DMS53 (cell line): ENCODE measurements at places on chromosomes 2 and 18.

DNA sequence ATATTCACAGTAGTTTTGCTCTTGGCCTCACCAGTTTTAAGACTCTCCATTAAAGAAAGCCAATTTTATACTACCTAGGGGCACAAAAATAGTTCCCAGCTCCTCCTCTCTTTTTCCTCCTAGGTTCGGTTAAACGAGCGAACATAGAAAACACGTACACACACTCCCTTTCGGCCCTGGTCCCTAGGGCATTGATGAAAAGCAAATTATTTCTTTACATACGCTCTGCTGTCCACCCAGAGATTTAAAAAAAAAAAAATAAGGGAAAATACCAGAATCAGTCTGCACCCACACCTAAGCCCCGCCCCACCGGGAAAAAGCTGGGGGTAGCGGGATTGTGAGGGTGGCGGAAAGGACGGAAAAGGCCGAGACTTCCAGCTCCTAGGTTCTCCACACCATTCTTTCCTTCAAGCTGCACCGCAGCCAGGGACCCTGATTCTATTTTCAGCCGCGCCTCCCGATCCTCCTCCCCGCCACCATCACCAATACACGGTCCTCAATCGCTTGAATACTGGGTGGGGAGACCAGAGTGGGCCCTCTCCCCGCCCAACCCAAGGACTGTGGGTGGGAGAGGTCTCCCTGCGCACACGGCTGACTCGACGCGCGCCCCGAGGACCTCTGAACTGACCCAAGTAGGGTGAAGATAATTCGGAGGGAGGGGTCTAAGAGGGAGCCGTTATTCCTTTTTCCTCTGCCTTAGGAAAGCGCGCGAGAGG lies 769 bp downstream of the ATF2 start:
- peak; percentile 72 for DNase-seq

- DNase-seq, result no peak
Observed at GRCh38 chr18:5422626-5423025, 121.2 kb downstream of the EPB41L3 start.

GRCh38 chr2:172887280-172887679 lies 151.6 kb downstream of the RAPGEF4 start:
- DNase-seq, result no peak

GRCh38 chr2:7165736-7166135 lies 248.5 kb downstream of the RNF144A start:
- no peak for DNase-seq

GRCh38 chr2:96636551-96637171 lies 1.5 kb downstream of the KANSL3 start:
- DNase-seq, result no peak

- peak; percentile 83 for DNase-seq
Observed at GRCh38 chr2:28639836-28640235, 111.8 kb upstream of the PPP1CB start.

DNA sequence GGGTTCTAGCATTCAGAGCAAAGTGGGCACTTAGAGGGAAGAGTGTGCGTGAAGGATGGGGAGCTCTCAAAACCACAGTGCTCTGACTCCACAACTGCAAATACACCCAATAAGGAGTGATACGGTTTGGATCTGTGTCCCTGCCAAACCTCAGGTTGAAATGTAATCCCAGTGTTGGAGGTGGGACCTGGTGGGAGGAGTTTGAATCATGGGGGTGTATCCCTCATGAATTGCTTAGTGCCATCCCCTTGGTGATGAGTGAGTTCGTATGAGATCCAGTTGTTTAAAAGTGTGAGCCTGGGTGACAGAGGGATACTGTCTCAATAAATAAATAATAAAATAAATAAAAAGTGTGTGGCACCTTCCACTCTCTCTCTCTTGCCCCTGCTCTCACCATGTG lies 50.3 kb upstream of the CCDC85A start:
- no peak for DNase-seq

GRCh38 chr2:126187668-126188067 lies 468.3 kb upstream of the GYPC start:
- DNase-seq, result no peak

- DNase-seq, result no peak
Observed at GRCh38 chr2:14565666-14566065, 66.9 kb upstream of the LRATD1 start.

DNA sequence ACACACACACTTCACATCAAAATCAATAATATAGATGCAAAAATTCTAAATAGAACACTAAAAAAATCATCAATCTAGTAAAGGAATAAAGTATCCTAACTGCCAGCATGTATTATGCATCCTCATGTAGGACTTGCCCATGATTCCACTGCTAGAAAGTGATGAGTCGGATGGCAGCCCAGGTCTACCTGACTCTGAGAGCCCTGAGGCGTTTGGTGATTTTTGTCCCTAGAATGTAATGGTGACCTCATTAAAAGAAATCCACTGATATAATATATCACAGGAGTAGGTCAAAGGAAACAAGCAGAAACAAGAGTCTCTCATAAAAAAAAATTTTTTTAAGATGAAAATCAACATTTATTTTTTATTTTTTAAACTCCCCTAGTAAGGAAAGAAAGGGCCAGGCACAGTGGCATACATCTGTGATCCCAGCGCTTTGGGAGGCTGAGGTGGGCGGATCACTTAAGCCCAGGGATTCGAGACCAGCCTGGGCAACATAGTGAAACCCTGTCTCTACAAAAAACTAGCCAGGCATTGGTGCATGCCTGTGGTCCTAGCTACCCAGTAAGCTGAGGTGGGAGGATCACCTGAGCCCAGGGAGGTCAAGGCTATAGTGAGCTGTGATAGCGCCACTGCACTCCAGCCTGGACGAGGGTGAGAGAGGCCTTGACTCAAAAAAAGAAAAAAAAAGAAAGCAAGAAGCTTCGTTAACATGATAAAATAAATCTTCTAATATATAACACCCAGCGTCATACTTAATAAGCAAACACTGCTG lies 24.4 kb upstream of the ACTG2 start:
- no peak for DNase-seq

DNA sequence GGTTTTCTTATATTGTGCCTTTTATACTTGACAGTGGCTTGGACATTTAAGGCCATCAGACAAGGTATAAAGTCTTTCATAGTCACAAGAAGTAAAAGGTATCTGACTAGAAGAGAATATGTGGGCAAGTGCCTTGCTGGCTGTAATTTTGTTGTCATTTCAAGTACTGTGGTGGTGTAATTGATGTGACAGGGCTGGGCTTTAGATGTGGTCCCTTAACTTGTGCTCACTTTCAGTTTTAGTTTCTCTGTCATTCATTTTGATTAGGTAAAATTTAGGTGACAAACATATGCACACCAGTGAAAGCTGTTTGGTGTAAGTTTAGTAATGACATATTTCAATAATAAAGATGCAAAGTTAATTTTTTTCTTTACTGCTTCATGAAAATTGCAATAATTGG lies 31.2 kb upstream of the TBR1 start:
- DNase-seq, result no peak

- no peak for DNase-seq
Observed at GRCh38 chr18:57205641-57206040, 58.8 kb downstream of the BOD1L2 start.

DNA sequence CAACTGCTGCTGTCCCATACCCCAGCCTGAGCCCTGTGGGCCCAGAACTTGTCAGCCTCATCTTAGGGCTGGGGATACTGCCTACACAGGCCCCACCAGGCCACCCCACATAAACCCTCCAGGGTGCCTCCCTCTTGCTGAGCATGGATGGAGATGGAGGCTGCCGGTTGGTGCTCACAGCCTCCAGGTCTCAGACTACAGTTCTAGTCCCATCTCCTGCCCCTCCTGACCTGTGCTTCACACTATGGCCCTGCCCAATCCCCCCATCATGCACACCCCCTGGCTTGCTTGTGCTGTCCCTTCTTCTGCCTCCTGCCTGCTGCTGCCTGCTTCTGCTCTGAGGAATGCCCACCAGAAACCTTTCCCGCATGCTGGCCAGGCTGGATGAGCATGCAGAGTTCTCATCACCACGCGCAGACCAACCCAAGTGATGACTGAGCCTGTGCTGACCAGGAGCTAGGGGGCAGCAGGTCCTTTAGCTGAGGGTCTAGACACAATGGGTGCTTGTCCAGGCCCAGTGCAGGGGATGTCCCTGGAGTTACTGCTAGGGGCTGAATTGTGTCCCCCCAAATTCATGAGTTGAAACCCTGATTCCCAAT lies 138.4 kb upstream of the HS6ST1 start:
- DNase-seq, result no peak

DNA sequence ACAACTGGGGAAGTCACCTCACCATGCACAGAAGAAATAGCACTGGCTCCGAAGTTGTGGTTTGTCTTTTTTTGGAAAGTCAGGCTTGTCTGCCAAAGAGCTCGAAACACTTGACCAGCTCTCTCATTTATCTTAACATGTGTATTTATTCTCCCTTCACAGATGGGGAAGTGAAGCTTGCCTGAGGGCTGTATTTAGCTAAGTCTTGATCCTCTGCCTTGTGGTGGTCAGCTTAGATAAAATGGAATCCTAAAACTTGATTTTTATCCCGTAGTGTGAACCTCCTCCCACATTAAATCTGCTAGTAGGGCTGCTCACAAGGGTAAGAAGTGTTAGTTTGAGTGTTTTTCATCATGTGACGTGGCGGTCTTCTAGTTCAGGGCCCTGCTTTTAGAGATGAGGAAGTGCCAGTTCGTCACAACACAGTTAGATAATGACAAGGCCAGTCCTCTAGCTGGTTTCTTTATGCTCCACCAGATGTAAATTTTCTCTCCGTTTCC lies 89.7 kb downstream of the TMEM247 start:
- no peak for DNase-seq

- DNase-seq, result no peak
Observed at GRCh38 chr2:45932278-45932975, 281.0 kb downstream of the PRKCE start.

GRCh38 chr18:67845035-67845434 lies 328.5 kb upstream of the DSEL start:
- peak; percentile 49 for DNase-seq

GRCh38 chr2:115163572-115163971 lies 721.1 kb downstream of the DPP10 start:
- peak; percentile 78 for DNase-seq

GRCh38 chr2:237060534-237061312 lies 25.0 kb upstream of the COPS8 start:
- peak; percentile 88 for DNase-seq

GRCh38 chr2:121489911-121490583 lies 40.6 kb upstream of the RNU4ATAC start:
- DNase-seq, result peak; percentile 9

DNA sequence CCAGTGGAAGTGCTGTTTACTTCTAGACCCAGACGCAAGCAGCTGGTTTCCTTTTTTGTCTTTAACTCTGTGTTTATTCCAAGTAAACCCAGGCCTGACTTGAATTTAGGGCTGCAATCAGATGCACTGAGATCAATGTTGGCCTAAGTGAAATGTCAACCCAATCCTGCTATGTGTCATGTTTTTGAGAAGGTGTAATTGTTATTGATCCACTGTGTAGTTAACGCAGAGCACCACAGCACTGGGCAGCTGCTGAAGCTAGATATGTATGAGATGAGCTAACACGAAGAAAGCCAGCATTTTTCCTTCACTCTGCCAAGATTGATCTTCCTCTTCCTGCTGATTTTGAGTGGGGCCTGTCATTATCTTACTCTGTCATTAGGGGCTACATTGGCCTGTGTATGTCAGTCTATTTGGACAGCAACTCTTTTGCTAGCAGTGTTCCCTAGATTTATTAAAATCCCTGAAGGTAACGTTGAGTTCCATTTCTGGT lies 18.9 kb upstream of the DLX1 start:
- DNase-seq, result no peak

- no peak for DNase-seq
Observed at GRCh38 chr2:30883822-30884221, 76.6 kb upstream of the CAPN13 start.

DNA sequence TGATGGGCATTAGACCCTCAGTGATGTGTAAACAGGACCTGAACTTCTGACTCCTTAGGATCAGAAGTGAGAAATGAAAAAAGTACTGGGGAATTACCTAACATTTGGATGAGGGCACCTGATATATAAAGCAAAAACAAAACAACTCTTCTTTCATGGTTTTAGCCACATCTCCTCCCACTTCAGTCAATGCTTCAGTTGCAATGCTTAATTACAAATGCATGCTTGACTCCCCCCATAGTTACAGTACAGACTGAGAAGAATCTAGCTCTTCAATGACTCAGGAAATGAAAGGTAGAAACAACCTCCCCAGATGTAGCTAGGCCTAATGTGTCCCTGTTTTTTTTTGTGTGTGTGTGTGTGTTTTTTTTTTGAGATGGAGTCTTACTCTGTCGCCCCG lies 276.8 kb upstream of the POU3F3 start:
- DNase-seq, result no peak

GRCh38 chr2:220687231-220687843 lies 884.8 kb downstream of the EPHA4 start:
- DNase-seq, result peak; percentile 71

DNA sequence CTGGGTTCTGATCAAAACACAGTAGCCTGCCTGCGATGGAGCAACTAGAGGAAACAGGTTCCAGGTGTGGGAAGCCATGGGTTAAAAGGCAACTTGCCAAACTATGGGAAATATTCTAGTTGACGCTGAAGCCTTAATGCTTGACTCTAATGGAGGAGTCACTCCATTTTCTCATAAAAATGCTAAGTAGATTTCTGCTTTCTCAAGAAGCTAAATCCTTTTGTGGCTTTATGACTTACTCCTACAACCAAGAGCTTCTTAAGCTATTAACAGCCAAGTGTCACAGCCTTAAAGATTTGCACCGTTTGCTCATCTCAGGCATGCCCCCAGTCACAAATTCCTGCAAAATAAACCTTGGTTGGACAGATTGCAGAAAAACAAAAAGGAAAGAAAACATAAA lies 25.2 kb downstream of the ANKRD44 start:
- DNase-seq, result no peak
